ENCODE measurements at places on chromosomes 16 and 17.

DNA sequence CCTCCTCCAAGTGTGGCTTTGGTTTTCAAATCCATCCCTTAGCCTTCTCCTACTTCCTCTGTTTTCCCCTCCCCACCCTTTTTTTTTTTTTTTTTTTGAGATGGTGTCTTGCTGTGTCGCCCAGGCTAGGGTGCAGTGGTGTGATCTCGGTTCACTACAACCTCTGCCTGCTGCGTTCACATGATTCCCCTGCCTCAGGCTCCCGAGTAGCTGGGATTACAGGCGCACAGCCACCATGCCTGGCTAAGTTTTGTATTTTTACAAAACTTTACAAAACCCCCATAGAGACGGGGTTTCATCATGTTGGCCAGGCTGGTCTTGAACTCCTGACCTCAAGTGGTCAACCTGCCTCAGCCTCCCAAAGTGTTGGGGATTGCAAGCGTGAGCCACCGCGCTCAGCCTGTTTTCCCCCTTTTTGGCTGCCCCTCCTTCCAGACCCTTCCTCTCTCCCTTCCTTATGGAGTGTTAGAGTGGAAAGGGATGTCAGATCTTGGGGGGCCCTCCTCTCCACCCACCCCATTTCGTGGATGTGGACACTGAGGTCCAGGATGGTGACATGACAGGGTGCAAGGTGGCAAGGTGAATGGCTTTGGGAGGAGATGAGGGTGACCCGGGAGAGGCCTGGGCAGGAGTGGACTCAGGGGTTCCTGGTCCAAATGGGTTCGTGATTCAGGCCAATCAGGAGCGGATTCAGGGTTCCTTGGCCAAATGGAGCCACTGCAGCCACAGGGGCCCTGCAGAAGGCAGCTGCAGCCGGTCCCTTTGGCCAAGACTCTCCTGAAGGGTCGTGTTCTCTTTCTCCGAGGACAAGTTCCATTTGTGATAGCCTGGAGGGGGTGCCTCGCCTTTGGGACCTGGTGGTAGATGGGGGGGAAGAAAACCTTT, 4.8 kb downstream of the ABCC1 start:
- DNase-seq: no peak

- DNase-seq: no peak
These were observed 78.5 kb downstream of the KLHDC4 start for GRCh38 chr16:87687126-87687910.

- peak; percentile 68 for DNase-seq
These were observed 7.7 kb downstream of the HAPSTR1 start for GRCh38 chr16:9099131-9099625.

DNA sequence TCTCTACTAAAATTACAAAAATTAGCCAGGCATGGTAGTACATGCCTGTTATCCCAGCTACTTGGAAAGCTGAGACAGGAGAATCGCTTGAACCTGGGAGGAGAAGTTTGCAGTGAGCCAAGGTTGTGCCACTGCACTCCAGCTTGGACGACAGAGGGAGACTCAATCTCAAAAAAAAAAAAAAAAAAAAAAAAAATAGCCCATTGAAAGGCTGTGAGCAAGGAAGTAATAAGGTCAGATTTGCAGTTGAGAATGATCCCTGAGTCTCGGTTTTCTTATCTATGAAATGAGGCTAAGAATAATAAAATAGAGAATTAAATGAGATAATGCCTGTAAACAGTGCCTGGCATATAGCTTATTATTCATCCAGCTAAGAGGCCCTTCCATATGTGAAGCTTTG, 1.3 kb upstream of the PDK2 start:
- no peak for DNase-seq

- DNase-seq: no peak
These were observed 52.6 kb downstream of the PIGL start for GRCh38 chr17:16269658-16270057.

GRCh38 chr16:27052007-27052406, 14.7 kb upstream of the C16orf82 start:
- DNase-seq: no peak

DNA sequence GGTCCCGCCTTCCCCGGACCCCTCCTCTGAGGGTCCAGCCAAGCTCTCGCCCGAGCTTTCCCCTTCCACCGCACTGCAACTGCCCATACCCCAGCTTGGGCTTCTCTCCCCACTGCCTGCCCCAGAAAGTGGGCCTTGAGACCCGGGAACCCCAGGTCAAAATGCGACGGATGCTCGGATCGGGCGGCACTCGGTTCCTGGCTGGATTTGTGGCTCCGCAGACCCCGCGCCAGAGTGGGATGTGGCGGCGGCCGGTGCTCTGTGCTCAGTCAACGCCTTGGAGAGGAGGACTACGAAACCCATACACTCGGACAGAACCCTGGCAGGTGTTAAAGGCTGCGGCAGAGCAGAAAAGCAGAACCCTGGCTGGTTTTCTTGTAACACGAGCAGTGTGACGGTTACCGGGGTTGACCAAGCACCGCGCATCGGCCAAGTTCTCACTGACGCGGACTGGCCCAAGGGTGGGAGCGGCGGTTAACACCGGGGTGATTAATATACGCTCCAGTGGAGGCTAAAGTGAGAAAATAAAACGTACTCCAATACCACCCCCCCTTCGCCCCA, 885 bp upstream of the SLFN13 start:
- peak; percentile 62 for DNase-seq

- peak; percentile 81 for DNase-seq
These were observed 1.2 kb upstream of the TLCD3B start for GRCh38 chr16:30032083-30032819.

DNA sequence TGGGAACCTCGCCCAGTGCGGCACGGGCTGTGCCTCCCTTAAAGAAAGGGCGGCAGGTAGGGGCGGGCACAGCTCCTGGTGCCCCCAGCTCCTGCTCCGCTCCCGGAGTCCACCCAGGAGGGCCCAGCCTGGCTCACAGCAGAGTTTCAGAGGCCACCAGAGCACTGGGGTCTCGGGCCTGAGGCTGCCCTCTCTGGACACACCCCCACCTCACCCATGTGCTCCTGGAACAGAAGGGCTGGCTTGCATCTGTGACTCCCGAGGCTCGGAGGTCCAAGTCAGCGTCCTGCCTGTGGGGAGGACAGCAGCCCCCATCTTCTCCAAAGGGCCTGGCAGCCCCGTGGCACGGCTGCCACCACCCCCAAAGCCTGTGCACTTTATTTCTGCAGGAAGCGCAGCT, 62.7 kb downstream of the RBFOX3 start:
- DNase-seq: no peak

GRCh38 chr17:5826384-5826783, 242.1 kb upstream of the NLRP1 start:
- DNase-seq: no peak

GRCh38 chr16:2473999-2474876, 689 bp upstream of the TBC1D24 start:
- peak; percentile 72 for DNase-seq

DNA sequence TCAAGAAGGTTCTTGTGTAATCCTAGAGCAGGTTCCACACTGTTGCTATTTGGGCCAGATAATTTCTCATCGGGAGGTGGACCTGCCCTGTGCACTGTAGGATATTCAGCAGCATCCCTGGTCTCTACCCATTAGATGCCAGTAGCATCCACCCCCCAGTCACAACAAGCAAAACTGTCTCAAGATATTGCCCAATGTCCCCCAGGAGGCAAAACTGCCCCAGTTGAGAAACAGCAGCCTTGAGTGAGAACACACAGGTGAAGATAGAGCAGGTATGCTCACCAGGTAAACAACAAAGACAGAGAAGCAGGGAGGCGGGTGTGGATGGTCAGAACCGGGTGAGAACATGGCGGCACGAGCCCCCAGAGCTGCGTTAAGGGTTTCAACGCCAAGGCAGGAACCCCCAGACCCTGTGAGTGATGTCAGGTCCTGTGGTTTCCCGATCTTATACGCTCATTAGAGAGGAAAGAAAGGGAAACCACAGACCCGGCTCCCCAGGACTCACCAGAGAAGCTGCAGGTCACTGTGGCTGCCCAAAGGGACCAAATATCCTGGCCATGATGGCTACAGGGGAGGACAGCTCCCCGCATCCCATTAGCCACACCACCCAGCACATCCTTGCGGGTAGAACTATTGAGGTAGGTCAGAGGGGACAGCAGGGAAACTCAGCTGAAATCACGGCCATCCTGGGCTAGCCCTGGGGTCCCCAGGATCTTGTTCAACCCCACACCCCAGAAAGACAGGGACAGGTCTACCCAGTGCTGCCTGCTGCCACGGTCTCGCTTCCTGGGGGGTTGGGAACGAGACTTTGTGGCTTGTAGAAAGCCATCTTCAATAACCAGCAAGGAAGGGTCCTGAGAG, 21.2 kb downstream of the CDC42EP4 start:
- DNase-seq: peak; percentile 83

DNA sequence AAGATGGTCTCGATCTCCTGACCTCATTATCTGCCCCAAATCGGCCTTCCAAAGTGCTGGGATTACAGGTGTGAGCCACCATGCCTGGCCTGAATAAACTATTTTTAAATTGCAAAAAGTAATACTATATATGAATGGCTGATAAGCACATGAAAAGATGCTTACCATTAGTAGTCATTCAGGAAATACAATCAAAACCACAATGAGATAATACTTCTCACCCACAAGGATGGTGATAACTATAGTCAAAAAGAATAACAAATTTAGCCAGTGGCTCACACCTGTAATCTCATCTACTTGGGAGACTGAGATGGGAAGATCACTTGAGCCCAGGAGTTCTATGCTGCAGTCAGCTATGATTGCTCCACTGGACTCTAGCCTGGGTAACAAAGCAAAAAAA, 2.4 kb upstream of the TACO1 start:
- no peak for DNase-seq

DNA sequence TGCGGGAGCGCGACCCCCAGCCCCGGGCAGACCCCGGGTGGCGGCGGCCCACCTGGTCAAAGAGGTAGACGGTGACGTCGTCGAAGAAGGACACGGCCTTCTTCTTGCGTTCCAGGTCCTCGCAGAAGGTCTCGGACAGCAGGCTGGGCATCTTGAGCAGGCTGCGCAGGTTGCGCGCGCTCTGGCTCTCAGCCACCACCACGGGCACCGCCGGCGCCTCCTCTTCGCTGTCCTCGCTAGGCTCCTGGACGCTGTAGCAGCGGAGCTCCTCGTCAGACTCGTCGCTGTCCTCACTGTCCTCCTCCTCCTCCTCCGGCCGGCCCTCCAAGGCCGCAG, 45.2 kb upstream of the PVALEF start:
- DNase-seq: no peak

DNA sequence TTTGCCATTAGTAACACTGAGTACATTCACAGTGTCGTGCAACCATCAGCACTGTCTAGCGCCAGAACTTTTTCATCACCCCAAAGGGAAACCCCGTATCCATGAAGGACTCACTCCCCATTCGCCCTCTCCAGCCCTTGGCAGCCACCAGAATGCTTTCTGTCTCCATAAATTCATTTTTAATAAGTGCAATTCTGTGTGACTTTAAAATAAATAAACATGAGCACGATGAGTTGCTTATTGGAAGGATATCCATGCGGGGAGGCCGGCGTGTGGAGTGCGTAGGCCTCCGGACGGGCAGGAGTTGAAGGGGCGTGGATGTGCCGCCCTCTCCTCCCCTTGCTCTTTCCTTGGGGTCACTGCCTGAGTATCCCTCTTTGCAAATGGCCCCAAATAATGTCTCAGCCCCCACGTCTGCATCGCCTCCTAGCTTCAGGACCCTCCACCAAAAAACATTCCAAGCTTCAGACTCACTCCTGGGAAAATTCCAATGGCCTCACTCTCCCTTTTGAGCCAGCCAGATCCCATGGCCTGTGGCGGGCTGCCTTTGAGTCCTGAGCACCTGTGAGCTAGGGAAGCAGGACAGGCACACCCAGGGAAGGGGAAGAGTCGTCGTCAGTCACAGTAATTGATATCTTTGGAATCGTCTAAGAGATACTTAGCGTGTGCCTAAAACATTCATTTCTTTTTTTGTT, 306.3 kb downstream of the SEC14L1 start:
- no peak for DNase-seq

DNA sequence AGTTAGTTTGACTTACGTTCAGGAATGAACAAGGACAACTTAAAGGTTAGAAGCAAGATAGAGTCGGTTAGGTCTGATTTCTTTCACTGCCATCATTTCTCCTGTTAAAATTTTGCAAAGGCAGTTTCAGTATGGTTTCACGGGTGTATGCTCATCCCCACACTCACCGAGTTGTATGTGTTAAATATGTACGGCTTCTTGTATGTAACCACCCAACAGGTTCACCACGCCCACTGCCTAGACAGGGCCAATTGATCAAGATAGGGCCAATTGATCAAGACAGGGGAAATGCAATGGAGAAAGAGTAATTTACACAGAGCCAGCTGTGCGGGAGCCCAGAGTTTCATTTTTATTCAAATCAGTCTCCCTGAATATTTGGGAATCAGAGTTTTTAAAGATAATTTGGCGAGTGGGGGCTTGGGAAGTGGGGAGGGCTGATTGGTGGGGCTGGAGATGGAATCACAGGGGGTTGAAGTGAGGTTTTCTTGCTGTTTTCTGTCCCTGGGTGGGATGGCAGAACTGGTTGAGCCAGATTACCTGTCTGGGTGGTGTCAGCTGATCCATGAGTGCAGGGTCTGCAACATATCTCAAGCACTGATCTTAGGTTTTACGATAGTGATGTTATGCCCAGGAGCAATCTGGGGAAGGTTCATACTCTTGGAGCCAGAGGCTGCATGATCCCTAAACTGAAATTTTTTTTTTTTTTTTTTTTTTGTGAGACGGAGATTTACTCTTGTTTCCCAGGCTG, 62.4 kb upstream of the PLCG2 start:
- peak; percentile 91 for DNase-seq

DNA sequence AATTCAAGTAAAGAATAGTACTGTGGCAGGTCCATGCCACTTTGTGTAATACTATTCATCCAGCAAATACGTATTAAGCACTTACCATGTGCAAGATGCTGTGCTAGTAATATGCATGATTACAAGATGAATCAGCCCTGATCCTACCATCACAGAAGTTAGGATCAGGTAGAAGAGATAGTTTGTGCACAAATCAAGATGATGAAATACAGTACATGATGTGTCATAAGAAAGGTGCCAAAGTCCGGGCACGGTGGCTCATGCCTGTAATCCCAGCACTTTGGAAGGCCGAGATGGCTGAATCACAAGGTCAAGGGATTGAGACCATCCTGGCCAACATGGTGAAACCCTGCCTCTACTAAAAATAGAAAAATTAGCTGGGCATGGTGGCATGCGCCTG, 10.9 kb downstream of the COG4 start:
- DNase-seq: no peak

- DNase-seq: no peak
These were observed 7.8 kb downstream of the VPS4A start for GRCh38 chr16:69318911-69319289.

- no peak for DNase-seq
These were observed 7.2 kb downstream of the TANGO6 start for GRCh38 chr16:68850481-68850880.

- DNase-seq: no peak
These were observed 2.6 kb downstream of the RAI1 start for GRCh38 chr17:17683710-17684365.
